T-helper 22 cell (primary cell): ENCODE measurements at places on chromosomes 5 and 9.

DNA sequence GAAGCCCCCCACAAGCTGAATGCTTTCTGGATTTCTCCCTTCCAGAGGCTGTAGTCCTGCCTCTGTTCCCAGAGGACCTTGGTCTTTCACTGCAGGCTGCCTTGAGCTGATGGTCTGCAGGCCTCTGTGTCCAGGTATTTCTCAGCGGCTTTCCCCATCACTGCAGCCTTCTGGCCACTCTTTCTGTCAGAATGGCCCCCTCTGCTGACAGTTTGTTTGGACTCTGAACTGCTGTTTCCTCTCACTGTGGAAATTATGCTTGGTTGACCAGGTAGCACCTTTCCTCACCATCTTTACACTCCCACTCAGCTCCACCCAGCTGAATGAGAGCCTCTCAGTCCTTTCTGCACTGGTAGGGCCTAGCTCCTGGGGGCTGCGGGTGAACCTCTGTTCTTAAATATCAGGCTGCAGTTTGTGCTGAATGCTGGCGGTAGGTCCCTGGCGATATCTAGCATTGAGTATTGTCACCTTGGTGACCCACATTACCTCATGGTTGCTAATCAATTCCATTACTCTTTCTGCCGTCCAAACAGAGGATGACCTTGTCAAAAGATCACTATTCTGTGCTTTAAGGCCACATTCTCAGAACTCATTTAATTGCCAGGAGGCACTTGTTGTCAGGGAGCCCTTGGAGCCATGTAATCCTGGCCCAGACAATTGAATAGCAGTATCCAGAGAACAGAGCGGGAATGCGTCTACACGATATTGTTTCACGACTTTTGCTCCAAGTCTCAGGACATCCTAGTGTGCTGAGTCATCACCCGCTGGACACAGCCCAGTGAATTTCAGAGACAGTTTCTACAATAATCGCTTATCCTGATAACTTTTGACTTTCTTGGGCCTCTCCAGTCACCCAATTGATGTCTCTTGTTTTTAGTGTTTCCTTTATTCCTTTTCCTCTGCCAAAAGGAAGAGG is 230.2 kb downstream of the TENT4A start:
- DNase-seq = no peak

- DNase-seq = no peak
Measured at GRCh38 chr5:158463938-158464337, 605.0 kb upstream of the CLINT1 start.

DNA sequence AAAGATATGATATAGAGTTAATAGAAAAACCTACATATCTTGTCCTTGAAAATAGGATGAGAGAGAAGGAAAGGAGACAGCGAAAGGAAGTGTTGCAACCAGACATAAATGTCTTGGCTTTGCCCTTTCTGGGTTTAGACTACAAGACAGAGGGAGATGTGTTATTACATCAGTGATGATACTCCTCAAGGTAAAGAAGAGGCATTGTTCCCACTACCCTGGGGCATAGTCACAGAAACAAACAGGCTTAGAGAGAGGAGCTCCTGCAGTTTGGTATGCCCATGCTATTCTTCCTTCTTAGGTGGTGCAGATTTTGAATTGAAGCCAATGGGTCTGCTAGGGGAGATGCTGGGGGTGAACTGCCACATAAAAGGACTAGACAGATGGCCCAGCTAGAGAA is 166.8 kb upstream of the RFX3 start:
- no peak for DNase-seq

DNA sequence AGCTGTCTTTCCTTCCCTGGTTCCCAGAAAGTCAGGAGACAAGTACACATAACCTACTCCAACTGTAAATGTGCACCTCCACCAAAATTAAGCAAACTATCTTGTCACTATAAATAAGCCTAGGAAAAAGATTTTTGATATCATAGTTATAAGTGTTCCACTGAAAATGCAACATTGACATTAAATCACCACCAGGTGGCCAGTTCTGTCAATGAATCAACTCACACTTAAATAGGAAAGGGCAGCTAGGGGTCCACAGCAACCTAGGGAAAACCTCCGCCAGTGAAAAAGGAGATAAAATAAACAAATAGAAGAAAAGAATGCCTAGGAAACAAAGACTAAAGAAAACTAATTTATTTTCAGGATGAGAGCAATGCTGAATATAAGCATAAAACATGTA is 243.0 kb upstream of the PTPRD start:
- DNase-seq = no peak

GRCh38 chr5:155008669-155009068 is 4.9 kb upstream of the KIF4B start:
- no peak for DNase-seq

- no peak for DNase-seq
Measured at GRCh38 chr5:78727786-78728761, 79.5 kb upstream of the LHFPL2 start.

- DNase-seq = no peak
Measured at GRCh38 chr5:30937070-30937469, 256.4 kb upstream of the CDH6 start.

- no peak for DNase-seq
Measured at GRCh38 chr5:107607671-107608345, 62.9 kb downstream of the EFNA5 start.

GRCh38 chr5:128424646-128425045 is 113.4 kb downstream of the FBN2 start:
- DNase-seq = no peak

- DNase-seq = no peak
Measured at GRCh38 chr9:88872192-88872946, 118.9 kb upstream of the S1PR3 start.

DNA sequence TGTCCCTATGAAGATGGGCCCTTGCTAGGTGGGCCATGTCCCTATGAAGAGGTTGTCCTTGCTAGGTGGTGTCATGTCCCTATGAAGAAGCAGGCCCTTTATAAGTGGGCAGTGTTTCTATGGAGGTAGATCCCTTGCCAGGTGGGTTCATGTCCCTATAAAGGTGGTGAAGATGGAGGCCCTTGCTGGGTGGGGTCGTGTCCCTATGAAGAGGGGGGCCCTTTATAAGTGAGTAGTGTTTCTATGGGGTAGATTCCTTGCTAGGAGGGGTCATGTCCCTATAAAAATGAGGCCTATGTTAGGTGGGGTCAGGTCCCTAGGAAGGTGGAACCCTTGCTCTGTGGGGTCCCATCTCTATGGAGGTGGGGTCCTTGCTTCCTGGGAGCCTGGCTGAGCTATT is 283.4 kb upstream of the IRX2 start:
- no peak for DNase-seq

GRCh38 chr9:79289856-79290255 is 281.9 kb upstream of the TLE4 start:
- no peak for DNase-seq
